ENCODE measurements at places on chromosomes 2 and 18.

GRCh38 chr2:152813351-152813750 lies 94.9 kb downstream of the ARL6IP6 start:
- no peak for DNase-seq

DNA sequence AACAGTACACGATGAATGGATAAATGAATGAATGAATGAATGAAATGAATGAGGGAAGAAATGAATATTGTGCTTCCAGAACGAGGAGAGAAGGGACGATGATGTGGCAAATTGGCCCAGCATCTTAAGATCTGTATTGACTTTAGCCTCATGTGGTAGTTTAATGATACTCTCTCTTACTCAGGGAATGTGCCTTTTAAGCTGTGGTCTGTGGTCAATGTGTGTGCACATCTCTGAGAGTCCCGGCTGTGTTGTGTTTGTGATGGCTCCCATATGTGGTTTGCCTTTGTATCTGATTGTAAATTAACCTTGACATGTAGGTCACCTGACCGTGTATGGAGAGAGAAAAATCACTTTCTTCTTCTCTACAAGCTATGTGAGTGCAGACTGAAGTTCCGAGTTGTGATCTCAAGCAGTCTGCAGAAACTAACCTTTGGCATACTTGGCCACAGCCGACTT lies 91.2 kb downstream of the NEDD4L start:
- peak; percentile 38 for DNase-seq

GRCh38 chr2:63796366-63796765 lies 45.3 kb upstream of the UGP2 start:
- DNase-seq, result no peak

- no peak for DNase-seq
Observed at GRCh38 chr2:216308576-216308975, 63.7 kb downstream of the MARCHF4 start.

GRCh38 chr2:144254342-144255235 lies 265.3 kb downstream of the ZEB2 start:
- no peak for DNase-seq

DNA sequence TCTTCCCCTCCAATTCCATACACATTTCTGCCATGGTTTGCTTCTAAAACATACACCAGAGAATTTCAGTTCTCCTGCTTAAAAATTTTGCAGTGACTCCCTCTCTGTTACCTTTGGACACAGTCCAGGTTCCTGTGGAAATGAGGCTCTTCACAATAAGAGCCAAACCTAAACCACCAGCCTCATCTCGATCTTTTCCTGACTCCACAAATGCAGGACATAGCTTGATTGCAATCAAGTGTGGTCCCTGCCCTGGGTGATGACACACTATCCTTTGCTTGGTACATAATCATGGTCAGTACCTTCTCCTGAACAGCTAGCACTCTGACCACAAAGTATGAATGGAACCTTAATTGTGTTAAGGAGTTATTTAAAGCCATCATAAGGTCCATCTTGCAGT lies 134.9 kb upstream of the CHAC2 start:
- peak; percentile 55 for DNase-seq

- no peak for DNase-seq
Observed at GRCh38 chr2:238912228-238912915, 64.5 kb downstream of the TWIST2 start.
